Spleen (tissue), 13 donors: ENCODE measurements at places on chromosomes 13 and 19. TPM values are rescaled to one million over a fixed set of nuclear protein-coding genes. Genes with fewer than 3 reads are reported as not detected.

- peak; percentile 18 for DNase-seq
Observed at GRCh38 chr19:44648631-44649251, 5.0 kb downstream of the PVR start.

- DNase-seq = no peak
Observed at GRCh38 chr13:37484056-37484455, 114.5 kb downstream of the POSTN start.

- DNase-seq = peak; percentile 29
Observed at GRCh38 chr19:31290931-31291590, 58.2 kb downstream of the TSHZ3 start.

GRCh38 chr13:99191336-99191899 lies 9.2 kb upstream of the UBAC2 start:
- DNase-seq = no peak

- DNase-seq = no peak
Observed at GRCh38 chr13:67410645-67411044, 180.5 kb upstream of the PCDH9 start.

Gene IGFLR1
- polyA plus RNA-seq = 49.3 TPM

Gene S1PR4
- 68.9 TPM for polyA plus RNA-seq

Gene CEBPA
- polyA plus RNA-seq = 19.8 TPM
